Right kidney (tissue), 9 donors: ENCODE measurements at places on chromosomes 1 and 21.

GRCh38 chr21:34133802-34134201 lies 60.4 kb downstream of the MRPS6 start:
- DNase-seq: no peak

DNA sequence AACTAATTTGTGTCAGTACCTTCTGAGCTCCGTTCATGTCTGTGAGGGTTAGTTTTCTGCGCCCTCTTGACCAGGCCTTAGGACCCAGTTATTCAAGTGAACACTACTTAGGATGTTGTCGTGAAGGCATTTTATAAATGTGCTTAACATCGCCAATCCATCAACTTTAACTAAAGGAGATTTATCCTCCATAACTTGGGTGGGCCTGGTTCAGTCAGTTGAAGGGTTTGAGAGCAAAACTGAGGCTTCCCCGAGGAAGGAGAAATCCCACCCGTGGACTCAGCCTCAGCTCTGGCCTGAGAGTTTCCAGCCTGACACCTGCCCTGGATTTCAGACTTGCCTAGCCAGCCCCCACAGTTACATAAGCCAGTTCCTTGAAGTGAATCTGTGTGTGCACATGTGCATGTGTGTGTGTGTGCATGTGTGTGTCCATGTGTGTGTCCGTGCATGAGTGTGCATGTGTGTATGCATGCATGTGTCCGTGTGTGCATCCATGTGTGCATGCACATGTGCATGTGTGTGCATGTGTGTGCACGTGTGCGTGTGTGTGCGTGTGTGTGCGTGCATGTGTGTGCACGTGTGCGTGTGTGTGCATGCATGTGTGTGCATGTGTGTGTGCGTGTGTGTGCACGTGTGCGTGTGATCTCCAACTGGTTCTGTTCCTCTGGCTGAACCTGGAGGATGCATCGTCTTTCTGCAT lies 62.1 kb upstream of the PDE9A start:
- no peak for DNase-seq

DNA sequence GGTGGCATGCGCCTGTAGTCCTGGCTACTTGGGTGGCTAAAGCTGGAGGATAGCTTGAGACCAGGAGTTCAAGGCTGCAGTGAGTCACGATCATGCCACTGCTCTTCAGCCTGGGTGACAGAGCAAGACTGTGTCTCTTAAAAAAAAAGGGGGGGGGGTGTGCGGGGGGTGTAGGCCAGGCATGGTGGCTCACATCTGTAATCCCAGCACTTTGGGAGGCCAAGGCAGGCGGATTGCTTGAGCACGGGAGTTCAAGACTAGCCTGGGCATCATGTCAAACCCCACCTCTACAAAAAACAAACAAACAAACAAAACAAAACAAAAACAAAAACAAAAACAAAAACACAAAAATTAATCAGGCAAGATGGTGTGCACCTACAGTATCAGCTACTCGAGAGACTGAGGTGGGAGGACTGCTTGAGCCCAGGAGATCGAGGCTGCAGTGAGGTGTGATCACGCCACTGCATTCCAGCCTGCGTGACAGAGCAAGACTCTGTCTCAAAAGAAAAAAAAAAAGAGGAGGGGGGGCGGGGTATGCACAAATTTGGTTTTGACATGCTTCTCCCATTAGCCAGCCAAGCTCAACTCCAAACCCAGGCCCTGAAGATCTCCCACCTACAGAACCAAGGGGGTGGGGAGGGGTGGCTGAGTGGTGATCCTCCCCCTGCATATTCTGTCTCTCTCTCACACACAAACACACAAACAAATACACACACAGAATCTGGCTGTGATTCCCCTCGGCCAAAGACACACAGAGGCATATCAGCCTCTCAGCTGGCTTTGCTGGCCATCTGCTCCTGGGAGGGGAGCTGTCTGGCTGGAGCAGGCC lies 3.1 kb downstream of the PTAFR start:
- no peak for DNase-seq

DNA sequence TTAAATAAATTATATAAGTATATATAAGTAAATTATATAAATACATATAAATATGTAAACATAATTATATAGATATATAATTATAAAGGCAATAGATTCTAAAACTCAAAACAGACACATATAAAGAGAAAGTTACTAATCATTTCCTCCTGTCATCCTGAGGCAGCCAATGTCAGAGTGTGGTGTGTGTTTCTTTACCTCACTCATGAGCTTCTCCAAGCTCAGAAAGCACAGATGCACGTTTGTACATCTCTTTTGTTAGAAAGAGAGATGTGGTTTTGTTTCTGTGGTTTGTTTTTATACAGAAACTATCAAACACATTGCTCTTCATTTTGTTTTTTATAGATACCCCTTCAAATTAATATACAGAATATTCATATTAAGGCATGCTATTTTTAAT lies 594.8 kb downstream of the USP25 start:
- no peak for DNase-seq

- DNase-seq: no peak
Observed at GRCh38 chr1:158355773-158356285, 2.1 kb downstream of the CD1E start.

- no peak for DNase-seq
Observed at GRCh38 chr1:51295926-51296325, 34.4 kb downstream of the TTC39A start.

- DNase-seq: peak; percentile 76
Observed at GRCh38 chr1:201703621-201704438, 125.1 kb upstream of the IPO9 start.

DNA sequence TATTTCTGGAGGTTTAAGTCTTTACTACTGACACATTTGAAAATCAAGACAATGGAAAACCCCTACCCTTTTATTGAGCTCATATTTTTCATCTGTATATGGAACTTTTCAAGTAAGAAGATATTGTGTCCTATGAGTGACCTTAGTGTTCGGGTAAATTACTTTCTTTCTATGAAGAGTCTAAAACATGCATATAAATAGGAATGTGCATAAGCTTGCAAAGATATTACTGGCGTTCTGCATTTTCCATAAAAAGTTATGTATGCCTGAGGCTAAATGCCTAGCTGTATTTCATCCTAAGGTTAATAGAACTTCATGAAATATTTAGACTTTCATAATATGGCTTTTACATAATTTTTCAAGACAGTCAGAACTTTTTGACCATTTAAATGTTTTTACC lies 495.8 kb upstream of the ADAMTS5 start:
- DNase-seq: no peak

DNA sequence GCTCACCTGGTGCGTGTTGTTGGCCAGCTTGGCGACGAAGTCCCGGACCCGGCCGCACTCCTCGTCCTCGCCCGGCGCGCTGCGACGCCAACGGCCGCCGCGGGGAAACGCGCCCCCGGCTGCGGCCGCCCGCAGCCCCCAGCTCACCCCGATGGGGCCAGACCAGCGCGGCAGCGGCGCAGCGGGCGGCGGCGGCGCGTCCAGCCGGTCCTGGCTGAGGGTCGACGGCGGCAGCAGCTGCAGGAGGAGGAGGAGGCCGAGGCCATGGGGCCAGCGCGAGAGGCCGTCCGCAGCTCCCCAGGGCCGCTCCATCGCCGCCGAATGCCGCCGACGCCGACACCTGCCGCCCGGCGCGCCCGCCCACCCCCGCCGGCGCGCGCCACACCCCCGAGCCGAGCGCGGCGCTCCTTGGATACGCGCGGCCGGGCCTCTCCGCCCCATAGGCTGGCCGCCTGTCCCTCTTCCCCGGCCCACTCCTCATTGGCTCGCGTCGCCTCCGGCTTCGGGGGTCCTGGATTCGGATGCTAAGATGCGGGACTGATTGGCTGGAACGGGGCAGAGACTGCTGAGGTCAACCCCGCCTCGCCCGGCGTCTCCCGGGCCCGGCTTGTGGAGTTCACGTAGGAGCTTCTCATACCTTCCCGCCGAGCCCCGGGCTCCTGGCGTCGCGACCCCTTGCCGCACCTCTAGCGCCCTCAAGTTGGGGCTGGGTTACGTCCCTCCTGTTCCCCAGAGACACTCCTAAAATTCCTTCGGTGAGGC lies at the start of gene SORT1:
TSS of gene SORT1 (minus strand) at position 338 of the 762 bp plus-strand sequence. CDS start at position 312, 26 bp downstream.
- DNase-seq: peak; percentile 84

- no peak for DNase-seq
Observed at GRCh38 chr21:17709266-17709611, 96.5 kb upstream of the BTG3 start.

GRCh38 chr1:161359291-161359690 lies 8.4 kb downstream of the CFAP126 start:
- DNase-seq: peak; percentile 6

DNA sequence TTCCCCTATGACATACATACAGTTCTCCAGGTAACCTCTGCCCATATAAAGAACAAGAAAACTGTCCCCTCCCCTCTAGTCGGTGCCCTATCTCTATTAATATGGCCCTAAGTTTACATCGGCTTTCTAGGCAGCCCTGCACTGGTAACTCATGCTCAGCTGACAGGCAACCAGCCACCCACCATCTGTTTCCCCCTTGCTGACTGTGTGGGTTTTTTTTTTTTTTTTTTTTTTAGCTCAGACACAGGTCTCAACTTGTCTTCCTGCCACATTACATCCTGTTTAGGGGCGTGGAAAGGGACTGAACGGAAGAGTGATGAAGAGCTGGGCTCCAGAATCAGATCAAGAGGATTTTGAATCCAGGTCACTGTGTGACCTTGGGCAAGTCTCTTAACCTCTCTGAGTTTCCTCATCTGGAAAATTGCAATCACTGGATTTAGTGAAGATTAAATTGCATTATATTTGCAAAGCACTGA lies 14.0 kb downstream of the LAPTM5 start:
- DNase-seq: no peak

DNA sequence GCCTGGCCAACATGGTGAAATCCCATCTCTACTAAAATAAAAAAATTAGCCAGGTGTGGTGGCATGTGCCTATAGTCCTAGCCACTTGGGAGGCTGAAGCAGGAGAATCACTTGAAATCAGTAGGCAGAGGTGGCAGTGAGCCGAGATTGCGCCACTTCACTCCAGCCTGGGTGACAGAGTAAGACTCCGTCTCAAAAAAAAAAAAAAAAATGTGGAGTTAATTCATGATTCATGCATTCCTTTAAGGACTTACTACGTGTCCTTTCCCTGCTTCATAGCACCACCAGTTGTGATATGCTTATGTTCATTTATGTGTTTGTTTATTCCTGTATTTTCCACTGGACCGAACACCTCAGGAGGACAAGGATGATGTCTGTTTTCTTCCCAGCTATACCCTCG lies 12.7 kb upstream of the PRELP start:
- no peak for DNase-seq

GRCh38 chr1:203390298-203390697 lies 39.4 kb upstream of the FMOD start:
- no peak for DNase-seq

GRCh38 chr1:152440635-152441471 lies 26.8 kb upstream of the CRNN start:
- DNase-seq: peak; percentile 35

DNA sequence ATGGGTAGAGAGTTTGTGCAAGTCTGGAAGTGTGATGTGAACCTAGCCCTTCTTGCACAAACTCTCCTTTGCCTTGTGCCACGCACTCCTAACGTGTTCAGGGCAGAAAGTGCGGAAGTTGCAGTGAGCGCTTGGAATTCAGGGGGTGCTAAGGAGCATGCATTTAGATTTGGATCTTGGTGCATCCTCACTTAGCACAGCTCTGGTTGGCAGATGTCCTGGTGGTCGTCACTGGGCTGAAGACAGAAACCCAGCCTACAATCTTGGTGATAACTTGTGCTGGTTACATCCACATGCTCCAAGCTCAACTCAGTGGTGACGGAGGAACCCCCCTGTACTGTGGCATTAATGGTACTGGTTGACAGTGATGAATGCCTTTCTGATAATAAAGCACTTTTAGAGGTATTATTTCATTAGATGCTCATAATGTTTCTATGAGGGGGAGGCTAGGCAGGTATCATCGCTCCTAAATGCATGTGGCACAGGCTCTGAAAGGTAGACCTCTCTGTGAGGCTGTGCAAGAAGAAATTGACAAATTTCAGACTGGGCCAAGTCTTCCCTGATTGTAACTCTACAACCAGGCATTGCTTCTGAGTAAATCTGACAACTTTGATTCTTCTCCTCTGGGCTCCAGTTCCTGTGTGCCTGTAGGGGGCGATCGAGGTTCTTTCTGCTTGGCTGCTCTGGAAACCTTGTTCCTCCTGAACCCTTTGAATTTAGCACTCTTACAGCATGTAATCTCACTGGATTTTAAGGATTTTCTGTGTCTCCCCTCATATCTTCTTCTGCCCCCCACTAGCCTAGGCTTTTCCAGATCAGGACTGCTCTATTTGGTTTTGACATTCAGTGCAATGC lies 40.6 kb downstream of the MAPKAPK2 start:
- DNase-seq: no peak

- no peak for DNase-seq
Observed at GRCh38 chr1:239843541-239843940, 248.1 kb upstream of the FMN2 start.

GRCh38 chr1:163295949-163296348 lies 25.8 kb upstream of the NUF2 start:
- no peak for DNase-seq

DNA sequence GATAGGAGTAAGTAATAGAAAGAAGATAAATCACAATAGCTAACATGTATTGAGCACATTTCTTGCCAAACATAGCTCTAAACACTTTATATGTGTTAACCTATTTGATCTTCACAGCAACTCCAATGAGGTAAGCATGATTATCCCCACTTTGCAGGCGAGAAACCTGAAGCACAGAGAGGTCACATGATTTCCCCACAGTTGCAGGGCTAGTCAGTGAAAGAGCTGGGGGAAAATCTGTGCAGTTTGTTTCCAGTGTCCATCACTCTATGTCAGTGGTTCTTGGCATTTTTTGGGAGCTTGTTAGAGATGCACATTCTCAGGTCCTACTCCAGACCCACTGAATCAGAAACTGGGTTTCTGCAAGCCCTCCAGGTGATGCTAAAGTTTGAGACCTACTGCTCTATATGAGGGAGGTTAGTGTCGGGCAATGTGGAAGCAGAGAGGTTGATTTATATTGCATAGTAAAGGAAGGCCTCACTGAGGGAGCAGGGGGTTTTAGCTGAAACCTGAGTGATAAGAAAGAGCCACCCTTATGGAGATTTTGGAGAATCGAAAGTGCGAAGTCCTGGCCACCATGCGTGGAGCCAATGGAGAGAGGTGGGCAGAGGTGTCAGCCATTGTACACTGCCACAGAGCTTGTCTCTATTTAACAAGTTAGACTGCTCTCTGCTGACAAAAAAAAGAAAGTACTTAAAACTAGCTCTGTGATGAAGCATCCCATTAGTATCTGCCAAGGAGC lies 20.9 kb downstream of the MCOLN3 start:
- DNase-seq: no peak

GRCh38 chr21:34023691-34024373 lies 49.5 kb upstream of the MRPS6 start:
- no peak for DNase-seq

DNA sequence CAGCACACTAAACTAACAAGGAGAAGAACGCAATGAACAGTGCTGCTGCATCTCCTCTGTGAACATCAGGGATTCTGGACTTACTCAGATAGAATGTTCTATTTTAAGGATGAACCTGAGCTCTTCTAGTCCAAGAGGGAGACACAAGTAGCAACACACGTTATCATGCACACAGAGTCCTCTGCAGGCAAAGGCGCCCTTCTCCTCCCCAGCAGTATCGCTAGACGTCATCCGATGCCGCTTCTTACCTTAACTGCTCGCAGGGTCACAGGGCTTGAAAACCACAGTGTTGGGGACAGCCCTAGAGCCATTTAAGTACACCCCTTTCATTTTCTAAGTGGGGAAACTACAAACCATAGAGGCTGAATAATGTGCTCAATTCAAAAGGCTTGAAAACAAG lies 74.5 kb downstream of the HIVEP3 start:
- DNase-seq: no peak
